ENCODE measurements at places on chromosomes 3 and 15.
A peak's percentile ranks its signal among the peaks of the same experiment; 100 is the strongest.

DNA sequence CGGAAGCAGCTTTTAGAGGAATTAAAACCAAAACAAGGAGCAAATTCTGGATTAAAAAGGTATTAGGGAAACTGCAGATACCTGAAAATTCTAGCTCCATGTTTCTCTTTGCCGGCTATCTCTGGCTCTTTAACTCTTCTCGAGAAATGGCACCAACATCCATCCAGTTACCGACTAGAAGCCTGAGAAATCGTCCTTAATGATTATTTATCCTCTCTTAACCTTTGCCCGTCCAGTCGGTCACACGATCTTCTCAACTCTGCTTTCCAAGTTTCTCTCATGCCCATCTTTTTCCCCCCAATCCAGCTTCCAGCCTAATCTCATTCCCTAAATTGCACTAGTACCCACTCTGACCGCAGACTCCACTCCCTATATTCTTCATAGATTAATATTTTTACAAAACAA is 596 bp upstream of the SGO1 start:
- no peak for DNase-seq

- DNase-seq: no peak
Measured at GRCh38 chr3:58495101-58495500, 3.2 kb downstream of the KCTD6 start.

- no peak for DNase-seq
Measured at GRCh38 chr3:9183011-9183410, 66.4 kb downstream of the SRGAP3 start.

DNA sequence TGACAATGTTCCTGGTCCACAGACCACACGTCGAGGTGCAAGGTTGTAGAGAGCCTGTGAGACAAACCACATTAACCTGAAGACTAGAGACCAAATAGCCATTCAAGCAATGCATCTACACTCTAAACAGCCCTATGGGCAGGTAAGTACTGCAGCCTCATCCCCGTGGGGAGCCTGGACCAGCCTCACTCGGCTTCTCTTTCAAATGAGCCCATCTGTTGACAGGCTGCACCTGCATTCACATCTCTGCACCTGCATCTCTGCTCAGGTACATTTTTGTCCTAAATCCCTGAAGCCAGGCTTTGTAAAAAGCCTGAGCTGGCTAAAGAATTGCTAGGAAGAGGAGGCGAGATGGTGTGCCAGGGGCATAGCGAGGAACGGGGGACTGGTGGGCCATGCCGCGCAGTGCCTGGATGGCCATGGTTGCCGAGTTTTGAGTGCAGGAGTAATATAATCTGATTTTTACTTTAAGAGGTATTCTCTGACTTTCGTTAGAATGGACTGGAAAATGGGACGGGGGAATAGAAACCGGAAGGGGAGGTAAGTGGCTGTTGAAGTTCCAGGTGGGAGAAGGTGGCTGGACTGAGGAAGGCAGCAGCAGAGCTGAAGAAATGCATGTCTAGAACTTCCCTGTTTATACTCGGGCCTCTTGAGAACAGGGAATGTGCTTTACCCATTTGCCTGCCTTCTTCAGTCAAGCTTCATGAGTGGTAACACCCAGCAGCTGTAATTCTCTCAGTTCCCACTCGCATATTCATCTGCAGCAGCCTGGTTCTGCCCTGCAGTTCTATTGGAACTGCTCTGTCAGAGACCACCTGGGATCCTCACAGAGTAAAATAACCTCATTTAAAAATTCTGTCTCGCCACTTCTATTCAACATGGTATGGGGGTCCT is 226.4 kb downstream of the OPA1 start:
- DNase-seq: no peak

DNA sequence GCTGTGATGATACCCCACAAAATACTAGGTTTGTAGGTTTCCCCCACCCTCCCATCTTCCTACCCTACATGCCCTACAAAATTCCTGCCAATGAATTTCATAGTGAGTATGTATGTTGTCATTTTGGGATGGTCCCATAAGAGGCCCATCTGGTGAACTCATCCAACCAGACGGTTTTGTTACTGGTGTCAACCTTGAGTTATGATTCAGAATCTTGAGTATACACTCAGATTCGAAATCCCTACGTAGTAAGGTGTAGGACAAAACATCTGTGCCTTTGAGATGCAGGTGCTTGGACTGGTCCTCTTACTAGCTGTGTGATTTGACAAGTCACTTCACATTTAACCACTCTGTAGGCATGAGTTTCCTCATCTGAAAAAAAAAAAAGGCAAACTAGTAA is 3.6 kb downstream of the SIAH2 start:
- DNase-seq: no peak

DNA sequence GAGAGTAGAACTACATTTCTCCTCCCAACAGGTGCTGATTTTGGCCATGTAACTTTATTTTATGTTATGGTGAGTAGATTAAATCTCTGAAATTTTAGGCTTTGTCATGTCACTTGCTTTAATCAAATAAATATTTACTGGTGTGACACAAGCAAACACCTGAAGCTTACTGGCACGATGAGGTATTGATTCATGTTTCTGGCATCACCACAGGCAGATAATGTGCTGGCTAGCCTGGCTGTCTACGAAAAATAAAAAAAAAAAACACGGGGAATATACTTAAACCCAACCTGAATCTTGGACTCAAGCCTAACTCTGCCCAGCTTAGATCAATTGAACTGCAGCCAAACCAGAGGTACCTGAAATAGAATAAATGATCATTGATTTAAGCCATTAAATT is 65.6 kb upstream of the CADM2 start:
- DNase-seq: no peak

- no peak for DNase-seq
Measured at GRCh38 chr3:44529927-44530326, 25.1 kb upstream of the ZKSCAN7 start.

DNA sequence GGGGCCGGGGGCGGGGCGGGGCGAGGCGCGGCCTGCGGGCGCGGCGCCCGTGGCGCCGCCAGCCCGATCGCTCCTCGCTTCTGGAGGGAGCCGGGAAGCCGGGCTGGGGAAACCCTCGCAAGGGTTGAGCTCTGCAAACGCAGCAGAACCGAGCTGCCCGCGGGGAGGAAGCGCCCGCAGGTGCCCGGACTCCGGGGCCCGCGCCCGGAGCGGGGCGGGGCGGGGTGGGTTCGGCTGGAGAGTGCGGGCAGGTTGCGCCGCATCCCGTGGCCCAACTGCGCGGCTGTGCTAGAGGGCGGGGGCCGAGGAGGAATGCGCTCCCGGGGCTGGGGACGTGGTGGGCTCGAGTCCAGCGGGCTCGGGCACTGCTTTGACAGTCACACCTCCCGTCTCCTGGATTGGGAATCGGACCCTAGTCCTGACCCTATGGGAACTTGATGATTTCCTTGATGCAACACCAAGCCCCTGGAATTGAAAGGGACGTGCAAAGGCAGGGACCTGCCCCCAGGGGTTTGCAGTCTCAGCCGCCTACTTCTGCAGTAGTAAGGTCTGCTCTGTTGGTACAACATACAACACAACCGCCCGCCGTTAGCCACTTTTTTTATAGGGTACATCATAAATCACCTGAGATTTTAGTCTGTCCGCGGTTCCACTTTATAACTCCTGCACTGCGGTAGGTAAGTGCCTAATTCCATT is 34.3 kb downstream of the ZBTB38 start:
- DNase-seq: no peak

DNA sequence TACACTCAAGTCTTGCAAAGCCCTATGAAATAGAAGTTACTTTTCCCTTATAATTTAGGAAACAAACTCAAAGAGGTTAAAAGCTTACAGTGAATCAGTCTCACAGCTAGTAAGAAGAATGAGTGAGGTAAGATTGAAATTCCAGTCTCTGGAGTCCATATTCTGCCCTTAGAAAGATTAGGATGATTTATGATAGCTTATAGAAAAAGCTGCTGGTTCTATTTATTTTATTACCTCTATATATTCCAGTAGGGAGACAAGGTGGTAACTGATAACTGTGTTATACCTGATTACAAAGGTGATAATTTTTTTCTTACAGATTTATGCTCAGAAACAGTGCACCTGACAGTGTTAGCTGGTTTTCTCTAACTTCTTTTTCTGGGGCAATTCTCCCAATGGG is 34.1 kb upstream of the SPESP1 start:
- no peak for DNase-seq

GRCh38 chr15:83014205-83014653 is 2.8 kb upstream of the C15orf40 start:
- DNase-seq: no peak

DNA sequence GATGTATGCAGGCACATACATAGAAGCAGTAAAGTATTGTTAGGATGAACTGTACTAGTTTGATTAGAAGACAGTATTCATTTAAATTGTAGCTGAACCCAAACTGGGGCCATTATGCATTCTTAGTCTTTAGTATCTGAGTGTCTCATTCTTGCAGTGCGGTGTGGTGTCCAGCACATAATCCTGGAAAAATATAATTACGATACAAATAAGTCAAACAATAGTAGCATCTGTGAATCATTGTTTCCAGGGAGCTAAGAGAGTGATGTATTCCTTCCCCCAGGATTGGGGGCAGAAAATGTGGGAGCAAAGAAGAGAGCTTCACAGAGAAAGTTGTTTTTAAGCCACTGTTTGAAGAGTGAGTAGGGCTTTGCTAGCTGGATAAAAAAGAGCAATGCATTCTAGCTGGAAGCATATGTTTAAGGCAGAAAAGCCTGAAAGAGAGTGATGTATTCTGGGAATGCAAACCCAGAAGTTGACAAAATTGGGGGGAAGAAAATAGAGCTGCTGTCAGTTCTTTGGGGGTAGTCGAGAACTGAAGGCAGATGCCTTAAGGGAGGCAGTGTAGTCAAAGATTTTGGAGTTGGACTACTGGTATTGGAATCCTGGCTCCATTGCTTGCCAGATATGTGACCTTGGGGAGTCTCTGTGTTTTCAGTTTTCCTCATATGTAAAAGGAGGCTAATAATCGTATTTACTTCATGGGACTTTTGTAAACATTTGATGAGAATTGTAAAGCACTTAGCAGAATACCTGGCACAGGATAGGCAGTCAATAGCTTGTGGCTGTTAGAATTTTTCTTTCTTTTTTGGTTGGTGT is 14.1 kb downstream of the SLMAP start:
- DNase-seq: no peak

DNA sequence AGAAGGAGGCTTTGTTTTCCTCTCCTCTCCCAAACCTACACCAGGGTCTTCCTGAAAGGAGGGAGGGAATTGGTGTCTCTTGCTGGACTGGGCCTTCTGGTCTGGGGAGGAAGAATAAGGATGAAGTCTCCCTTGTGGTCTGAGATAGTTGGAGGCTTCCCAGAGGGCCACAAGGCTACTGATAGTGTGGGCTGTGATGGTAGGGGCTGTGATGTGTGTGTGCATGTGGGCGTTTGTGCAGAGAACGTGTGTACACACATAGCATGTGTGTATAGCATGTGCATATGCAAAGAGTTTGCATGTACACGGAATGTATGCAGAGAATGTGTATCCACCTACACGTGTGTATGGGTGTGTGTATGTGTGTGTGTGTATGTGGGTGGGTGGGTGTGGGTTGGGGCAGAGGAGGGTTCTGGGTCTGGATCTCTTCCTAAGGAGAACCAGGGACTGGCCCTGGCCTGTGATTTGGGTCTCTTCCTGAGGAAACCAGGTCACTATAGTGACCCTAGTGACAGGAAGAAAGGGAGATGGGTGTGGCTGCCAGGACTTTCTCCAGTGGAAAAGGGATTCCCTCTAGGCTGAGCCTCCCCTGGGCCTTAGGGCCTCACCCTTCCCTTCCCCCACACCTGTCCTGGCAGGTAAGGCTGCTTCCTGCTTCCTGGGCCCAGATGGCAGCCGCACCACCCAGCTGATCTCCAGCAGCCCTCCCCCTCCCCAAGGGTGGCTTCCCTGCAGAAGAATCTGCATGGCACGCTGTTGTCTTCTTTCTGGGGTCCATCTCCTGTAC is 1.7 kb downstream of the FLNB start:
- DNase-seq: no peak

DNA sequence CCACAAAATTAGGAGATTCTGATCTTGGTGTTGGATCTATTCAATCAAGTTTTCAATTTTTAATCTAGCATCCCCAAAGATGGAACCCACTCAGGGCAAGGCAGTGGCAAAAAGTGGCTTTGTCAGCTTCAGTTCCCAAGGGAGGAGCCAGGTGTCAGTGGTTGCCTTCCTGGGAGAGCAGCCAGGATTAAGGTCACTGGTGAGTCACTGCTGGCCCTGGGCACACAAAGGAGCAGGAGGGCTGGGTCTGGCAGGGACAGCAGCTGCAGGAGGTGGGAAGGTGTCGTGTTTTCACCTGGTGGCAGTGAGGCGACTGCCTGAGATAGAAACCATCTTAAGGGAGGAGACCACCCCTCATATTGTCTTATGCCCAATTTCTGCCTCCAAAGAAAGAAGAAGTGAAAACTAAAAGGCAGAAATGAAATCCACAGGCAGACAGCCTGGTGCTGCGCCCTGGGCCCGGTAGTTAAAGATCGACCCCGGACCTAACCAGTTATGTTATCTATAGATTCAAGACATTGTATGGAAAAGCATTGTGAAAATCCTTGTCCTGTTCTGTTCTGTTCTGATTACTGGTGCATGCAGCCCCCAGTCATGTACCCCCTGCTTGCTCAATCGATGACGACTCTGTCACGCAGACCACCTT is 5.9 kb upstream of the KLHL25 start:
- no peak for DNase-seq

- no peak for DNase-seq
Measured at GRCh38 chr3:22935040-22935439, 268.1 kb upstream of the UBE2E2 start.

DNA sequence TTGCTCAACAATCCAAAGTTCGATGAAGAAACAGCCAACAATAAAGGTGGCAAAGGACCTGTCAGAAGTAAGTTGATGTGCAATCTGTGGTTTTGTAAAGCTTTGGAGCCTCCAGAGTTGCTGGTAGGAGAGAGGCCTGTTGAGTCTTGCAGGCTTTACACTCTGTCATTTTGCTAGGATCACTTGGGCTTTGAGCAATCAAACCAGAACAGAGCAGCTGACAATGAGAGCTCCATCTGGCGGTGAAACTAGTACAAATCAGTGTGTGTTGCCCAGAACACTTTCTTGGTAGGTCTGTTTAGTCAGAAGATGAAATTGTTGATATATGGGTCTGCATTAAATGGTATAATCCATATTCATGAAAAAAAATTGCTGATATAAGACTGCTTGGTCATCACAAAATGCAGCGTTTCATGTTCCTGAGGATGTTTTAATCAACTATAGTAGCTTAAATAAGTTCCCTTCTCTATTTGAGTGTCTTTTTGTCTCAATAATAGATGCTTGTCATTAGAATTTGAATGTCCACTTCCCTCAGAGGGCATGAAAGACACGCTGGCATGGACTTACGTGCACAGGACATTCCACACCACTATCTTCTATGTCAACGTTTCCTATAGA is 25.7 kb downstream of the TMOD2 start:
- peak; percentile 30 for DNase-seq

- DNase-seq: no peak
Measured at GRCh38 chr3:23552506-23552905, 253.2 kb upstream of the UBE2E1 start.

DNA sequence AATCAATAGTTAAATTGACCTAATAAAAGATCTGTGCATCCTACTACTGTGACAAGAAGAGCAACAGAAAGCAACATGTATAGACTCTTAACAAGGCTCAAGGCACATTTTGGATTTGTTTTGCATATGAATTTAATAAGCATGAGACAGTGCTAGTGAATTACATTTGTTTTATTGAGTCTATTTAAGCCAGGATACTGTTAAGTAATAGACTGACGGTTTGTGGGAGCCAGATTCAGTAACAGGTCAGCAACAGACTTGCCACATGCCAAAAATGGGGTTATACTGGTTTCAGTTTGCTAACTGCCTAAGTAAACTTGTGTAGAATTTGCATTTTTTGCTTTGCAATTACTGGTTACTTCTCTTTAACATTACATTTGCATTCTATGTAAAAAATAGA is 54.0 kb downstream of the MBNL1 start:
- DNase-seq: no peak
